ENCODE measurements at places on chromosomes 11 and 22.

DNA sequence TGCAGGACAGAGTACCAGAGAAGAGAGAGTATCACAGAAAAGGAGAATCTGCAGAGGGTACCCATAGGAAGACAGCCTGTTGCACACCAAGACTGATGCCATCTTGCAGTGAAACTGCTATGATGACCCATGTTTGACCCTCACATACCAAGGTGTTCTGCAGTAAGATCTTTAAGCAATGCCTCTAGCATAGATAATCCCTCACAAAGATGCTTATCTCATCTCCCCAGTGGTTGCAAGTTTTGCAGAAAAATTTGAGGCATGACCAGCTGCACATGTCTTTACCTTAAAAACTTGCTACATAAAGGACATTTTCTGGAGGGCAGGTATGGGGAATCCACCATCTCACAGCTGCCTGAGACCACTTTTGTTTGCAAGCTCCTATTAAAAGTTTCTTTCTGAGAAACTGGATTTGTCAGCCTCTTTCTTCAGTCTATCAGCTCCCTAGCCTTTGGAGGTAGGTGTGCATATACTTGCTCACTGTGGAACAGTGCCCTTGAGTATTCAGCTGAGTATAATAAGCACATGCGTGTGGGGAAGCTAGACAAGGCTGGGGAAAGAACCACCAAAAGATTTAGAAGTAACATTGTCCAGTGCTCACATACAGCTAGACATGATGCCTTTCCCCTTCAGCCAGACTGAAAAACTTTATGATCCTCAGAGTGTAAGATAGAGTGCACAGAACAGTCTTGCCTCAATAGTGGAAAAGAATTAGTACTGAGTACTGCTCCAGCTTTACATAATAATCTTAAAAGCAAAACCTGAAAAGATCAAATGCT lies 100.3 kb upstream of the TEAD1 start:
- no peak for DNase-seq

GRCh38 chr11:76186776-76187279 lies 19.5 kb downstream of the WNT11 start:
- DNase-seq: no peak

DNA sequence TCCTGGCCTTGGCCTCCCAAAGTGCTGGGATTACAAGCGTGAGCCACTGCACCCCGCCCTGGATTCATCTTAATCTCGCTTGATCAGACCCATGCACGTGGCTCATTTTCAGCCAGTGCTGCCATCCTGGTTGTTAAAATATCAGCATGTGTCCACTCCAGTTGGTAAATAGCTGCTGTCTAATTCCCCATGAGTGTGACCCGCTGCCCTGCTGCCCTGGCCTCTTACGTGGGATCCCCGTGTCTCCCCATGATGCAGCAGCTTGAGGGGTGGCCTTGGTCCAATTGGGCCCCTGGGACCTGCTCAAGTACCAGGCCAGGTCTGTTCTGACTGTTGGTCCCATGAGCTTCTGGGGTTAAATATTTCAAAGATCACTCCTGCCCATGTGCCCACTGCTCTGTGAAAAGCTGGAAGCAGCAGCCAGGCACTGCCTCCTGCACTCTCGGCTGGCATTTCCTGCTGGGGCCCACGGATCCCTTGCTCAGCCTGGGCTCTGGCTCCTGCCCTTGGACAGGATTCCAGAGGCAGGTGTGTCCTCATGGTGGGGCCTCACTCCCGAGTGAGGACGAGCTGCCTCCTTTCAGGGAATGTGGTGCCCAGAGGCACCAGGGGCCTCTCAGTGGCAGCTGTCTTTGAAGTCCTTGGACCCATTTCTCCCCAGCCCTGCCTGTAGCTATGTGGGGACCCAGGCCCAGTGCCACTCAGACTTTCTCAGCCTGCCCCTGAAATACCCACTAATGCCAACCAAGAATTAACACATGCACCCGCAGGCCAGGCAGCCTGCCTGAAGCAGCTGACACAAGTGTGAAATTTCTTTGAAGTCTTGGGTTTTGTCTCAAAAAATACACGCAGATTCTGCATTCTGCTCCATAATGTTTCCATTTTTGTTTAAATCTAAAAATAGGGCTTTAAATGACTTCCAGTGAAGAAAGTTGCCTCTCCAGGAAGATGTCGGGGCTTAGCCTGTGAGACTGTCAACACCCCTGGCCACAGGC lies 38.1 kb upstream of the PRDM11 start:
- no peak for DNase-seq

DNA sequence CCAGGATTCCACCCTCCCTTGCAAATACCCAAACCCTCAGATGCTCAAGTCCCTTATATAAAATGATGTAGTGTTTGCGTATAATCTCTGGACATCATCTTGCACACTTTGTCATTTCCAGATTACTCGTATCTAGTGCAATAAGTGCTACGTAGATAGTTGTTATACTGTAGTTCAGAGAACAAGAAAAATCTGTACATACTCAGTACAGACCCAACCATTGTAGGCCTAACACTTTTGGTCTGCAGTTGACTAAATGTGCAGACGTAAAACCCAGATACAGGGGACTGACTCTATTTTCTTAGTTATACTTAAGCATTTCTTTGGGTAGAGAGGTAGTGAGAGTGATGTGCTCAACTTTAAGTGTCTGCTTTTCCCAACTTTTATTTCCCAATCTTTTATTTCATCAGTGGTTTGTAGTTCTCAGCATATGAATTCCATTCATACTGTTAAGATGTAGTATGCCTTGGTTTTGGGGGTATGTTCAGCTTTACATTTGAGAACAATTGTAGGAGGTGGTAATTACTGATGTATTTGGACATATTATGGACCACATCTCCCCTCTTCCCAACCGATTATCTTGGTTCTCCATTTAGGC lies 43.9 kb downstream of the DDX6 start:
- no peak for DNase-seq

DNA sequence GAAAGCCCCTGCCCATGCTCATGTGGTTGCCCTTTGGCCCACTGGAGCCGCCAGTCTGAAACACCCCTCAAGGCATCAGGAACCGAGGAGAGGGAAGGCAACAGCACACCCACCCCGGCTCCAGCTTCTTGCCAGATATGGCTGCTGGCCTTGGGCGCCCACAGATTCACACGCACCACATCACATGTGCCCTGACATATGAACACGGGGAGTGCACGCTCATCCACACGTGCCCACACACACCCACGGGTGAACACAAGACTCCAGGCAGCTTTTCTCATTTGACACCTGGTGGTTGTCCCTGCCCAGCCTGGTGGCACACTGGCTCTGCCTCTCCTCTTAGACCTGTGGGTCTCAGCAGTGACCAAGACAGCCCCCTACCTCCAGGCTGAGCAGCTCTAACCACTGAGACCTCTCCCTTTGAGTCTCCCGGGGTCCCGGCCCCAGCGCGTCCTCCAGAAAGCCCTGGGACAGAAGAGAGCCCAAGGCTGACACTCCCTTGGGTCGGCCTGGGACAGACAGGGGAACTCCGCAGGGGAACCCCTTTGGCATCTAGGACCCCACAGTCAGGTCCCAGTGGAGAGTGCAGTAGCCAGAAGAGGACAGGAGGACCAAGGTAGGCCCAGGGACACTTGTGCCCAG lies 2.7 kb upstream of the MAPK12 start:
- DNase-seq: no peak

DNA sequence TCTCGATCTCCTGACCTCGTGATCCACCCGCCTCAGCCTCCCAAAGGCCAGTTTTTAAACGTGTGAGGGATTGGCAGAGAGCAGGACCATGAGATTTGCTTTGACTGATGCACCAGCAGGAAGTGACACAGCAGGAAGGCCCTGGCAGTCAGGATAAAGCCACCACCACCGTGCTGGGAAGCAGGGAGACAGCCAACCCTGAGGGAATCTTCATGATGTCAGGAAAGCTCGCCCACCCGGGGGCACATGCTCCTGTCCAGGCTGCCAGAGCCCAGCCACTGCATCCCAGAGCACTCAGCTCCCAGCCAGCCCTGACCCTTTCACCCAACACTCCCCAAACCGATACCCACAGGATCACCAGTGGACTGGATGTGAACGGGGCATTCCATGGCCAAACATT lies 6.1 kb downstream of the TUBGCP6 start:
- no peak for DNase-seq

- DNase-seq: no peak
These were observed 187.4 kb downstream of the MN1 start for GRCh38 chr22:27614006-27614649.

- no peak for DNase-seq
These were observed 92.1 kb upstream of the NARS2 start for GRCh38 chr11:78666675-78667160.

DNA sequence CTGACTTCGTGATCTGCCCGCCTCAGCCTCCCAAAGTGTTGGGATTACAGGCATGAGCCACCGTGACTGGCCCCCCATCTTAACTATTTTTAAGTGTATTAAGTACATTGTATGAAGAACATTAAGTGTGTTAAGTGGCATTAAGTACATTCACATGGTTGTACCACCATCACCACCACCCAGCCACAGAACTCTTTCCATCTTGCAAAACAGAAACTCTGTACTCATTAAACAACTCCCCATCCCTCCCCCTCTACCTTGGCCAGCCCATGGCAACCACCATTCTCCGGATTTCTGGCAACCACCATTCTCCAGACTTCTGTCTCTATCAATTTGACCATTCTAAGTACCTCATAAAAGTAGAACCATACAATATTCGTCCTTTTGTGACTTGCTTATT lies 17.8 kb upstream of the PEX26 start:
- no peak for DNase-seq

- no peak for DNase-seq
These were observed 29.1 kb upstream of the FGF19 start for GRCh38 chr11:69732910-69733309.
